Tibial nerve (tissue), 4 donors: ENCODE measurements at places on chromosomes 5 and 9.

- no peak for DNase-seq
Observed at GRCh38 chr5:133222979-133223378, 171.2 kb downstream of the HSPA4 start.

- DNase-seq: no peak
Observed at GRCh38 chr5:121108725-121109124, 644.6 kb downstream of the PRR16 start.

GRCh38 chr9:7058473-7058872 lies 300.7 kb downstream of the KDM4C start:
- DNase-seq: no peak

- no peak for DNase-seq
Observed at GRCh38 chr9:115240676-115241075, 122.7 kb upstream of the TNC start.

- DNase-seq: no peak
Observed at GRCh38 chr5:157324237-157324636, 58.3 kb downstream of the CYFIP2 start.
